Right atrium auricular region (tissue), 2 donors: ENCODE measurements at places on chromosomes 7 and 10. TPM values are rescaled to one million over a fixed set of nuclear protein-coding genes. Genes with fewer than 3 reads are reported as not detected.

GRCh38 chr7:120984406-120984805 is 4.1 kb upstream of the CPED1 start:
- no peak for DNase-seq

Gene KAZALD1
- total RNA-seq: 7.5 TPM

Gene C10orf105
- total RNA-seq: 1.3 TPM

- DNase-seq: no peak
Observed at GRCh38 chr10:74813381-74814259, 12.8 kb upstream of the KAT6B start.

Gene STAG3
- not detected for total RNA-seq

GRCh38 chr10:61406242-61406641 is 46.9 kb downstream of the TMEM26 start:
- no peak for DNase-seq

Gene OR6V1
- total RNA-seq: not detected

DNA sequence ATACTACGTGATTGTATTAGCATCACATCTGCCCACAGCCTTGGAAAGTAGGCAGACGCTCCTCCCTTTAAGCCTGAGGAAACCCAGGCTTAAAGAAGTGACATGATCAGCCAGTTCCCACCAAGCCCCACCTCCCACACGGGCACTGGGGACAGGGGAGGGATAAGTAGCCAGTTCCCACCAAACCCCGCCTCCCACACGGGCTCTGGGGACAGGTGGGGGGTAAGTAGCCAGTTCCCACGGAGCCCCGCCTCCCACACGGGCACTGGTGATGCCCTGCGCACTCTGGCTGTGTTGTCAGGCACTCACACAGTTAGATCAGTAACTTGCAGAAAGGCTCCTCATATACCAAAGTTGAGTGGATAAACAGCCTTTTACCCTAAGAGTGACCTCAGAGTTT is 606.8 kb downstream of the PTPRN2 start:
- no peak for DNase-seq

DNA sequence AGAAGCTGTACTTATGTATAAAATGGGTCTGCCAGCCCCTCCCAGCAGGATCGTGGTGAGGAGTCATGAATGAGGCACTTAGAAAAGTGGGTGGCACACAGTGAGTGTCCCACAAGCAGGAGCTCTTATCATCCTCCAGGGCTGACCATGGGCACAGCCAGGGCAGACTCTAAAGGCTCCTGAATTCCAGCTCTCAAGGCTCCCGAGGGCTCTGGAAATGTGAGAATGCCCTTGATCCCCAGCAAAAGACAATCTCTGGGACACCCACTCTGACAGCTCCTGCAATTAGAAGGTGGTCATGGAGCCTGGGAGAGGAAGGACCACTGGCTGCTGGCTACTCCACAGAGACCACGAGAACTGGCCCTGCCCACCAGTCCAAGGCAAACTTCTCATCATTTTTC is 1.6 kb downstream of the VSTM4 start:
- DNase-seq: peak; percentile 57

Gene HHEX
- 4.9 TPM for total RNA-seq

Gene CALHM1
- not detected for total RNA-seq

- DNase-seq: no peak
Observed at GRCh38 chr10:108327706-108328105, 1163.2 kb upstream of the SORCS1 start.

Gene TMEM236
- 0.41 TPM for total RNA-seq

GRCh38 chr10:30830315-30831230 is 201.0 kb upstream of the LYZL2 start:
- DNase-seq: no peak

Gene ARHGEF5
- total RNA-seq: 5.0 TPM

Gene UCMA
- total RNA-seq: not detected

DNA sequence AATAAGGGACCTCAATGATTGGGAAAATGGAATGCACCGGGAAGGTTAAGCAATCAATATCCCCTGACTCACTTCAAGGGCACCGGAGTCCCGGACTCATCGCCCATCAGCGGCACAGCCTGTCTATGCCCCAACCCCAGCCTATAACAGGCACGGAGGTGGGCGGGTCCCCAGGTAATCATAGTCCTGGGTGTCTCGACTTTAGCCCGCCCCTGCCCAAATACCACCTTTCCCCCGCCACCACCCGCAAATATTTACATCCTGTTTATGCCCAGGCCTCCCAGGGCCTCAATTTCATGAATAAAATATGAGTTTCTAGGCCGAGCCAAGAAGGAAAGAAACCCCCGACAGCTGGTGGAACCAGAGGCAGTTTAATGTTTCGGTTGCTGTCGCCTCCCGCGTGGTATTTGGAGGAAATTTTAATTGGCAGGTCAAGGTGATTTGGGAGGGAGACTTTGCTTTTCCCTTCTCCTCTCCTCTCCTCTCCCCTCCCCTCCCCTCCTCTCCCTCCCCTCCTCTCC is 15.6 kb upstream of the RFC2 start:
- DNase-seq: no peak
